ENCODE measurements at places on chromosomes 1 and 21. TPM values are rescaled to one million over a fixed set of nuclear protein-coding genes. Genes with fewer than 3 reads are reported as not detected.

DNA sequence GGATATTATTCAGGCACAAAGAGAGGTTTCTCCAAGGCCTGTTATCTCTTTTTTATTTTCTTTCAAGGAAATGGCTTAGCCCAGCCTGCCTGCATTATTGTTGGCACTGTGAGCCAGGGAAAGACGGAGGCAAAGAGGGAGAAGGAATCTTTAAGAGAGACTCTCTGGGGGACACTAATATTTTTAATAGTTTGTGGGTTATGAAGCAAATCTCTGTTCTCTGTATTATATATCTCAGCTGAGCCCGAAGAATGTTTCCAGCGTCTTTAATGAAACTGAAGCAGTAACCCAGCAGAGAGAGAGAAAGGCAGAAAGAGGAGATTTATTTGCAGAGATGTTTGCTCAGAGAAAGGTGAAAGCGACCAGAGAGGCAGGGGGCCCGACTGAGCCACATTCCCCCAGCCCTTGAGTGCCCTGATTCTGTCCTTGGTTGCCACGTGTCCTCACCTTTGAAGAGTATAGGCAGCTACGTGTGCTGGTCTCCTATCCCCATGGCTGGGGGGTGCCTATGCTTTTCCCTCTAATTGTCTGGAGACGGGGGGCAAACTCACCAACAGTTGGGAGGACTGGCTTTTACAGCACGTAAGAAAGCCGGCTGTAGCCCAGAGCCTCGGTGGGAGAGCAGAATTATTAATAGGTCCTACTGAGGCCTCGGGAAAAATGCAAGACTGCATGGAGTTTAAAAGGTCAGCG is 166.4 kb downstream of the TRABD2B start:
- no peak for DNase-seq

GRCh38 chr1:229229721-229230139 is 41.2 kb upstream of the RAB4A start:
- no peak for DNase-seq

The PATJ gene
- 18.1 TPM for total RNA-seq

The MCOLN2 gene
- 2.9 TPM for total RNA-seq

The LACTBL1 gene
- total RNA-seq, result not detected

DNA sequence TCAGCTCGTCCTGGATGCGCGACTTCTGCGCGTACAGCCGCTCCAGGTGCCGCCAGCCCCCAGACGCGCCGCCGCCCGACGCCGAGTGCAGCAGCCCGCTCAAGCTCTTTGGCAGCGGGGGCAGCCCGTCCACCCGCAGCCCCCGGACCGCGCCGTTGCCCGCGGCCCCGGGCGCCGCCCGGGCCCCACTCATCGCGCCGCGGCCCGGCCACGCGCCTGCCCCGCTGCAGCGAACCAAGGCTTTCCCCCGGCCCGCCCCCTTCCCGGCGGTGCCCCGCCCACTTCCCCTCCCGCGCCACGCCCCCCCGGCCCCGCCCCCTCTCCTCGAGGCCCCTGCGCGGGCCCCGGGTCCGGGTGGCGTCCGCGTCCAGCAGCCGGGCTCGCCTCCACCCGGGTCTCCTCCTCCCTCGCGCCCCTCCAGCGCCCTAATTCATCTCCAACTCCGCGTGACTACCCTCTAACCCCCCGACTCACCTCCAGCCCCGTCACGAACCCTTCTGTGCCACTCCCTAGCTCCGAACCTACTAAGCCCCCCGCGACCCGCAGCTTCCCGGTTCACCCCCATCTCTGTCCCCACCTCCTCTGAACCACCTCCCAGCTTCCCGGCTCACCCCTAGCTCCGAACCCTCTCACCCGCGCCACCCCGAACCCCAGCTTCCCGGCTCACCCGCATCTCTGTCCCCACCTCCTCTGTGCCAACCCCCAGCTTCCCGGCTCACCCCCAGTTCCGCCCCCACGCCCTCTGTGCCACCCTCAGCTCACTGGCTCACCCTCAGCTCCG is at the start of gene FAM89A:
TSS of gene FAM89A (minus strand) at position 236 of the 781 bp plus-strand sequence. CDS start at position 193, 43 bp downstream.
- no peak for DNase-seq

DNA sequence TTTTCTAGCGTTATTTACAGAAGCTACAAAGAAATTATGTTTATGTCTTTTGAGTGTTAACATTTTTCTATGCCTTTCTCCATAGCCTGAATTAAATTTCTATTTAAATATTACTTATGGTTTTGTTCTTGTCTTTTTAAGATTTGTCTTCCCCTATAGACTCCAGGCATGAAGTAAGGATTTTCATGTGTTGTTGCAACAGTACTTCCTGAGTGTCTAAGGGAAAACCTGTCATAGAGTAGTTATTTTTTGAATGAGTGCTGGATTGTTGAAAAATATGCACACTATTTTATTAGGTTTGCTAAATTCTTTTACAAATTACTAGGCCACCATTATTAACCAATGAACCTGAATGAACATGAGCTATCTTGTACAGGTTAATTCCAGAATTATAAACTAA is 27.1 kb downstream of the SAMSN1 start:
- no peak for DNase-seq

The TEDDM1 gene
- total RNA-seq, result not detected

- DNase-seq, result no peak
Observed at GRCh38 chr21:32834211-32834915, 62.8 kb upstream of the PAXBP1 start.

- no peak for DNase-seq
Observed at GRCh38 chr1:10429868-10430215, 391 bp upstream of the CENPS start.

- no peak for DNase-seq
Observed at GRCh38 chr1:19384113-19384512, 72.0 kb downstream of the SLC66A1 start.

GRCh38 chr1:53139951-53140361 is 2.5 kb downstream of the SLC1A7 start:
- no peak for DNase-seq

The DTL gene
- 0.79 TPM for total RNA-seq

DNA sequence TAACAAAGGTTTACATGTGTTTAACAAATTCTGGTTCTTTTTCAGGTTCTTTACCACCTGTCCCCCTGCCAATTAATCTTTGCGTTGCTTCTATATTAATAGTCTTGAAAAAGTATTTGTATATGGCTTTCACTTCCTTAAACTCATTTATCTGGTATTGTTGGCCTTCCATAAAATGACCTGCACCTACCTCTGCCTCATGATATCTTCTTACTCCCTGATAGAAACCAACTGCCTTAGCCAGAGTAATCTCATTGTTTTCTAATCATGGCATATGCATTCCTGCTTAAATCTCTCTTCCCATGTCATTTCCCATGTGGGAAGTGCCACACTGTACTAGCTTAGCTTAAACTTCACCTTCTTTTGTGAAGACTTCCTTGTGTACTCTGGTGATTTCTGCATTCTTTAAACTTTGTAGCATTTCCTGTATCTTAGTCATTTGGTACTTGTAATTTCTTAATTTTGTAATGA is 8.7 kb downstream of the SMG7 start:
- DNase-seq, result no peak

GRCh38 chr21:28418726-28419514 is 573.8 kb downstream of the LTN1 start:
- no peak for DNase-seq

- DNase-seq, result no peak
Observed at GRCh38 chr1:244231193-244231571, 180.1 kb downstream of the ZBTB18 start.

DNA sequence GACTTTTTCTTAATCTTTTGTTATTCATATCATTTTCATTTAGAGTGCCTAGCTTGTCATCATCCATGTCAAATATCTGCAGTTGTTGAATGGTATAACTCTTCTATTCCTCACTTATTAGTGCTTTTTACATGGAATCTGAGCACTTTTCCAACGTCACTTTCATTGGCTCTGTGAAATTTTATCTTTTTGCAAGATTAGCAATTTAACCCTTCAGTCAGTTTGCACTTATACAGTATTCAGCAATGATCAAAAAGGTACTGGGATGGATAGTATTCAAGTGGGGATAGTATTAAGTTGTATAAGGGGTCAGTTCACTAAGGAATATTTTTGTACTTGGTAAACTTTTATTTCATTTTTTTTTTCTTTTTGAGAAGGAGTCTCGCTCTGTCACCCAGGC is 150.0 kb downstream of the RASAL2 start:
- DNase-seq, result no peak

The TMEM52 gene
- 2.5 TPM for total RNA-seq

The PLEKHN1 gene
- 0.19 TPM for total RNA-seq

DNA sequence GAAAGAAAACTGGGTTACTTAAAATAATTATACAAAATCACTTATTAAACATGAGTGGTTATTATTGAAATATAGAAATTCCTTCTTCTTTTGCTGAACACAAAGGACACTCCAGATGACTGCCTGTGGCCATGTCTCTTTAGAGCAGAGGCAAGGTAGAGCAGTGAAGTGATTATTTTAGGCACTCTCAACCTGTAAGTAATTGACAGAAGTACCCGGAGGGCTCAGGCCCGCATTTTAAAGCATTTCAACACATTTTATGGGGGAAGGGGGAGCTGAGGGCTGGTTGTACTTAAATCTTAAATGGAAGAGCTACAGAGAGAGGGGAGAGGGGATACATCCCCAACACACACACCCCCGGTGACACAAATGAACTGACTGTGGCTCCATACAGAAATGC is 10.2 kb downstream of the OSCP1 start:
- DNase-seq, result no peak

GRCh38 chr21:42097860-42098454 is 26.8 kb downstream of the UMODL1 start:
- DNase-seq, result no peak
